ENCODE measurements at places on chromosomes 4 and X. TPM values are rescaled to one million over a fixed set of nuclear protein-coding genes. Genes with fewer than 3 reads are reported as not detected.

XAGE1A gene
- total RNA-seq, result not detected

C1GALT1C1 gene
- total RNA-seq, result 32.6 TPM

DCTD gene
- 99.7 TPM for total RNA-seq

ALG13 gene
- total RNA-seq, result 27.8 TPM

ANXA10 gene
- total RNA-seq, result 3.6 TPM

DNA sequence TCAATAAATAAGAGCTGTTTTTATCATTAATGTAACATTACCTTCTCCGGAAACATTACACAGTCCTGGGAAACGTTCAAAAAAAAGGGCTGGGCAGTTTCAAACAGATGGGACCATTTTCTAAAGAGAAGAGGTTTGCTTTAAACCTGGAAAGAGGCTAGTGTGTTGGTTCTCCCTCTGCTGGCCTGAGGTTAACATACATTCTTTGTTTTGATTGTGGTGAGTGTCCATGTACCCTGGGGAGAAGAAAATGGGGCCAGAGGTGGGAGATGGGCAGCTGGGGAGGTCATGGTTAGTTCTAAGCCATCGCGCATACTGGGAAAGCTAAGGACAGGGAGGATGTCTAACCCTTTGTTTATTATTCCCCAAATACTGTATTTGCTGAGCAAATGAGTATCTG lies 194.7 kb downstream of the CPEB2 start:
- H3K27ac ChIP-seq, result no peak overlapping the region
- H3K27me3 ChIP-seq, result no peaks in the 10 kb centered on the region
- no peak for DNase-seq
- no peaks in the 10 kb centered on the region for H3K4me1 ChIP-seq

GRCh38 chr4:152628128-152628527 lies 51.7 kb downstream of the TMEM154 start:
- no peak for DNase-seq
- H3K4me3 ChIP-seq, result no peak overlapping the region
- no peak overlapping the region for H3K27ac ChIP-seq
- H3K4me1 ChIP-seq, result no peaks in the 10 kb centered on the region

- no peak overlapping the region for H3K27ac ChIP-seq
- no peak for DNase-seq
- no peaks in the 10 kb centered on the region for H3K4me1 ChIP-seq
Measured at GRCh38 chrX:73831500-73831899, 268.5 kb downstream of the CHIC1 start.

GRCh38 chr4:125369098-125369497 lies 54.3 kb downstream of the FAT4 start:
- peak overlapping the region; percentile 77 for H3K27ac ChIP-seq
- no peak overlapping the region for H3K4me3 ChIP-seq
- H3K4me1 ChIP-seq, result peaks cover 20% of the 10 kb centered on the region
- H3K36me3 ChIP-seq, result peaks cover 9% of the 10 kb centered on the region
- no peaks in the 10 kb centered on the region for H3K27me3 ChIP-seq

- no peak for DNase-seq
- no peaks in the 10 kb centered on the region for H3K4me1 ChIP-seq
- H3K36me3 ChIP-seq, result no peaks in the 10 kb centered on the region
- no peak overlapping the region for H3K27ac ChIP-seq
- no peak overlapping the region for H3K4me3 ChIP-seq
Measured at GRCh38 chr4:152643153-152644035, 36.4 kb downstream of the TMEM154 start.

DNA sequence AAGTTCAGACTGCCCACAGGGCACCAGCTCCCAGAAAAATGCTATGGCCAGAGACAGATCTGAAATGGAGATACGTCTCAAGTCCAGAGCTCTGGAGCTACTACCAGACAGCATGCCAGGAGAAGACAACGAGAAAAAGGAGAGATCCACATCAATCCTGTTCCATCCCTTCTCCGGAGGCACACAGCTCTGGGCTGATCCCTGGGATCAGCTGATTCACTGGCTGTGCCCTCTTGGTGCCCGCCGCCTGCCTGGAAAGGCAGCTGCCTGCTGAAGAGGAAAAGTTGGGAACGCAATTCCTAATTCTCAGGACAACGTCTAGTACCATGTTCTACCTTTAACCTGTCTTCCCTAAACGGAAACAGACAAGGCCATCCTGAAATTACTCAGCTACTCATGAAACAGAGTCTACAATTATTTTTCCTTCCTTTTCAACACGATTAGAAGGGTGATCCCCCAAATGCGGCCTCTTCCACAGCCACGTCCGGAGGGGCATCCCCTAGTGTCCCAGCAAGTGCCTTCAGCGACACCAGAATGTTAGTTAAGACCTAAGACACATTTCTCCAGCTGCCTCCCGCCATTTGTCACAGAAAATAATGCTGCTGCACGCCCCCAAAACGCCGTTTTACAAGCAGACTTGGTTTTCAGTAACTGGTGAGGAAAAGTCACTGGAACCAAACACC lies 2.4 kb downstream of the ZFYVE28 start:
- H3K27me3 ChIP-seq, result peaks cover 25% of the 10 kb centered on the region
- peaks cover 33% of the 10 kb centered on the region for H3K4me1 ChIP-seq
- H3K36me3 ChIP-seq, result no peaks in the 10 kb centered on the region
- DNase-seq, result no peak

- H3K27me3 ChIP-seq, result no peaks in the 10 kb centered on the region
- DNase-seq, result no peak
- no peak overlapping the region for H3K27ac ChIP-seq
- H3K36me3 ChIP-seq, result peaks cover 1% of the 10 kb centered on the region
- no peak overlapping the region for H3K4me3 ChIP-seq
Measured at GRCh38 chr4:113482325-113482724, 279.2 kb downstream of the CAMK2D start.

DNA sequence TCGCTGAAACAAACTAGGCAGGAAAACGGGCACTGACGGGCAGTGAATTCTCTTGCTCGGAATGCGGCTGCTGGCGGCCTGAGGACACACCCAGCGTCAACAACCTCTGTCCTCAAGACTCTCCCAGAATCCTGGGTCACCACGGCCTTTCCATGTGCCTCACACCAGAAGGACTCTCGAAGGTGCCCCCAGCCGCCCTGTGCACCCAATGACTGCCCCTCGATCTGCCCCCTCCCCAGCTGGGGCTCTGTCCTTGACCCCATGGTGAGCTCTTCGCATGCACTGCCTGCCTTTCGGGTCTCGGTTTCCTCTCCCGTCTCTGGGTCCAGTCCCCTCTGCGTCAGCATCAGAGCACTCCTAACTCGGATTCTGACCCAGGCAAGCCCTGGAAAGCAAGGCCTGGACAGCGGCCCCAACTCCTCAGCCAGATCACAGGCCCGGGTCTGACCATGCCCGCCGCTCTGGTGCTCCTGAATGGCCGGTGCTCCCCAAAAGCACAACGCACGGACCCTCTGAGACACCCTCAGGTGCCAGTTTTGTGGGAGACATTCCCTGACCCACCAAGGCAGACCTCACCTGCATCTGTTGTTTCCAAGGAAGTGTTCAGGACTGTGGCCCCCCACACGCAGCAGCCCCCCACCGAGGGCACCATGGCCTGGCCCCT lies 56.0 kb downstream of the ACOX3 start:
- no peaks in the 10 kb centered on the region for H3K4me1 ChIP-seq
- H3K4me3 ChIP-seq, result no peak overlapping the region
- H3K27ac ChIP-seq, result no peak overlapping the region
- H3K36me3 ChIP-seq, result no peaks in the 10 kb centered on the region

GRCh38 chr4:45082101-45082500 lies 355.7 kb upstream of the GNPDA2 start:
- H3K27me3 ChIP-seq, result no peaks in the 10 kb centered on the region
- H3K36me3 ChIP-seq, result no peaks in the 10 kb centered on the region
- no peak overlapping the region for H3K27ac ChIP-seq
- no peaks in the 10 kb centered on the region for H3K4me1 ChIP-seq

Data from SJSA1 (cell line).